ENCODE measurements at places on chromosomes 4 and X. TPM values are rescaled to one million over a fixed set of nuclear protein-coding genes. Genes with fewer than 3 reads are reported as not detected.

DNA sequence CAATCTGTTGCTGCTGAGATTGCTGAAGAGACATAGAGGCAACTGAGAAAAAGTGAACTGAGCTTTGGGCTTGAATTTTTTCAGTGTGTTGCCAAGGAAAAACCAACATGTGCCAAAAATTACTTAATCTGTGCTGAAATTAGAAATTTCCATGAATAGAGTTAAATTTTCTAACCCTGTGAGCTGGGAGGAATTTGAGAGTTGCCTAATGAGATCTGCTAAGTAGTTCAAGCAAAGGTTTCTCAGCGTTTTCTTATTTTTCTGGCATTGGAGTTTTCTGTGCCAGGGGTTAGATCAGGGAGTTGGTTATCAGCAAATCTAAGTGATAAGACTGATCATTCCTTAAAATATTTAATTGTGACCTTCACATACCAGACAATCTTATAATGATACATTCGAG is 457.5 kb upstream of the GNPDA2 start:
- no peak for DNase-seq

DNA sequence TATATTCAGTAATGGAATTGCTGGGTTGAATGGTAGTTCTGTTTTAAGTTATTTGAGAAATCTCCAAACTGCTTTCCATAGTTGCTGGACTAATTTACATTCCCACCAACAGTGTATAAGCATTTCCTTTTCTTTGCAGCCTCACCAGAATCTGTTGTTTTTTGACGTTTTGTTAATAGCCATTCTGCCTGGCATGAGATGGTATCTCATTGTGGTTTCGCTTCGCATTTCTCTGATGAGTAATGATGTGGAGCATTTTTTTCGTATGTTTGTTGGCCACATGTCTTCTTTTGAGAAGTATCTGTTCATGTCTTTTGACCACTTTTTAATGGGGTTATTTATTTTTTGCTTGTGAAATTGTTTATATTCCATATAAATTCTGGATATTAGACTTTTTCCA is 13.6 kb upstream of the MAGED4B start:
- DNase-seq: peak; percentile 34

- DNase-seq: no peak
Measured at GRCh38 chrX:53324803-53325202, 43.4 kb upstream of the IQSEC2 start.

- DNase-seq: no peak
Measured at GRCh38 chr4:76953956-76954355, 4.4 kb downstream of the SEPTIN11 start.

Gene CT55
- total RNA-seq: not detected

Gene PPM1K
- 38.4 TPM for total RNA-seq

Gene RPA4
- total RNA-seq: 0.43 TPM

Gene TRAM1L1
- 2.6 TPM for total RNA-seq

Gene MAGEB6
- not detected for total RNA-seq
